ENCODE measurements at places on chromosomes 1 and 21. TPM values are rescaled to one million over a fixed set of nuclear protein-coding genes. Genes with fewer than 3 reads are reported as not detected.
A peak's percentile ranks its signal among the peaks of the same experiment; 100 is the strongest.

GRCh38 chr1:96524100-96524499 is 197.5 kb upstream of the PTBP2 start:
- no peak overlapping the region for H3K27ac ChIP-seq
- no peaks in the 10 kb centered on the region for H3K36me3 ChIP-seq
- DNase-seq = no peak
- peaks cover 5% of the 10 kb centered on the region for H3K4me1 ChIP-seq
- H3K4me3 ChIP-seq = no peak overlapping the region

GRCh38 chr1:65813956-65814355 is 21.3 kb downstream of the PDE4B start:
- no peaks in the 10 kb centered on the region for H3K4me1 ChIP-seq
- no peak overlapping the region for H3K4me3 ChIP-seq
- H3K27ac ChIP-seq = no peak overlapping the region
- H3K36me3 ChIP-seq = no peaks in the 10 kb centered on the region
- no peak for DNase-seq

Gene INSRR
- polyA plus RNA-seq = under 0.01 TPM

Gene BNIPL
- 0.04 TPM for polyA plus RNA-seq

DNA sequence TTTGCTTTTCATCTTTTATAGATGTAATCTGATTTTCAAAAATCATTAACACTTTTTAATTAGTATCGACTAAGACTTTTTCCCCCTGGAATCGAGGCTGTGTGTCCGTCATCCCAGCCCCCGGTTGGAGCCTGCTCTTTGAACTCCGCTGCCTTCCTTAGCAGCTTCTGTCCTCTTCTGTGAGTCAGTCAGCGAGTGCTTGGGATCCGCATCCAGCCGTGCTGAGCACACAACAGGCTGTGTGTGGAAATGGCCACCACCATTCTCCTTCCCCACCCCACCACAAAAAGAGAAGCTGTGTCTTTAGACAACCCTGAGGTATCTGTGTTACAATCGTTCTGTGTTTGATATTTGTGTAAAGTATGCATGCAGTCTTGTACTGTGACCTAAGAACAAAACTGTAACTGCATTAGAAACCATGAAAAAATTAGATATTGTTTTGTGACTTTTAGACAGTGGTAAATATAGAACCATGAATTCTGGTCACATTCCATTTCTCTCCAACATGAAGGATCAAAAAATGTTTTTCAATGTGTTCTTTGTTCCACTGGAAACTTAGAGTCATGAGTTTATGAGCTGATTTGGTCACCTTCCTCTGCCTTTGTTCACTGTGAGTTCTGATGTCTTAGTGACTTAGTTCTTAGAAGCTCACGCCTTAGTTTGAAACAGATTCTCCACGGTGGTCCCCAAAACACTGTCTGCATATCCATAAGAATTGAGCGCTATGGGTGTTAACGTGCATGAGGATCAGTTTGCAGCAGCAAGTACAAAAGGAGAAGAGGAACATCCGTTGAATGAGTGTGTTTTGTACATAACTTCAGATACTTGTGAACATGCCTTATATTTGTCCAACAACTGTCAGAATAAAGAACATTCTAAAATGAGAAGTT is 64.7 kb downstream of the VPS26C start:
- no peaks in the 10 kb centered on the region for H3K27me3 ChIP-seq
- H3K27ac ChIP-seq = no peak overlapping the region
- no peak for DNase-seq
- peaks cover 37% of the 10 kb centered on the region for H3K36me3 ChIP-seq
- H3K4me3 ChIP-seq = no peak overlapping the region
- peaks cover 33% of the 10 kb centered on the region for H3K4me1 ChIP-seq

Gene DISP1
- polyA plus RNA-seq = 1.4 TPM

DNA sequence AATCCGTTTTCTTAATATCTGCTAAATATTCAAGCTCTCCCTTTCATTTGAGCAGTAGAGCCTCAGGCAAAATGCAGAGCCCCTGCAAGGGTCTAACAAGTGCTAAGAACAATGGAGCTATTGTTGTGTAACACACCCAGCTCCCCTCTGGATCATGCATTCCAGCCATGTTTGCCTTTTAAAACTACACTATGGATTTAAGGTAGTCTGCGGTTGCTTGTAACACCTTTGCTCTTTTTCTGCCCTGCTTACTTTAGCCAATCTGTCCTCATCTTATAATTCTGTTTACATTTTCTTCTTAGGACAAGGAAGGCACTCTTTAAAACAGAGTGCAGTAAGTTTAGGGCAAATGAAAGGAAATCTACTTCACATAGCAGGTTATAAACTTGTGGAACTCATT is 60.0 kb upstream of the C1orf105 start:
- H3K4me1 ChIP-seq = peaks cover 15% of the 10 kb centered on the region
- no peaks in the 10 kb centered on the region for H3K36me3 ChIP-seq
- no peak for DNase-seq

GRCh38 chr1:153288634-153289275 is 24.0 kb downstream of the PGLYRP3 start:
- H3K4me1 ChIP-seq = no peaks in the 10 kb centered on the region
- DNase-seq = no peak
- H3K4me3 ChIP-seq = no peak overlapping the region
- peaks cover 25% of the 10 kb centered on the region for H3K27me3 ChIP-seq

DNA sequence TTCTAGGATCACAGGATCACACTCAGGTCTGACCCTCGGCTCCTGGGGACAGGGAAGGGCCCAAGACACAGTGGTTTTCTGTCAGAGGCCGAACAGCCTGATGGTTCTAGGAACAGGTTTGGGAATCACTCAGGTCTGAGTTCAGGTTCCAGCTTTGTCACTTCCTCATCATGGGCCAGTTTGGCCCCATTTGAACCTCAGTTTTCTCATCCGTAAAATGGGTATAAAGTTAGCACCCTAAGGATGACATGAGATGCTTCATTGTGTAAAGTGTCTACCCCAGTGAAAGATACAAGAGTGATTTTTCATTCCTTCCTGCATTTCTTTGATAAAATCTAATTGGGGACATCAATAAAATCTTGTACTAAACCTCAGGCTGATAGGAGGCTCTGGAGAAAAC is 11.2 kb upstream of the ACTL8 start:
- no peak overlapping the region for H3K27ac ChIP-seq
- no peaks in the 10 kb centered on the region for H3K4me1 ChIP-seq
- DNase-seq = no peak
- peaks cover 2% of the 10 kb centered on the region for H3K27me3 ChIP-seq
- H3K36me3 ChIP-seq = no peaks in the 10 kb centered on the region

Gene THEMIS2
- 6.1 TPM for polyA plus RNA-seq

- H3K4me1 ChIP-seq = peaks cover 4% of the 10 kb centered on the region
- H3K27me3 ChIP-seq = no peaks in the 10 kb centered on the region
- no peak overlapping the region for H3K4me3 ChIP-seq
- H3K27ac ChIP-seq = no peak overlapping the region
These were observed 50.4 kb downstream of the ELK4 start for GRCh38 chr1:205581321-205581980.

DNA sequence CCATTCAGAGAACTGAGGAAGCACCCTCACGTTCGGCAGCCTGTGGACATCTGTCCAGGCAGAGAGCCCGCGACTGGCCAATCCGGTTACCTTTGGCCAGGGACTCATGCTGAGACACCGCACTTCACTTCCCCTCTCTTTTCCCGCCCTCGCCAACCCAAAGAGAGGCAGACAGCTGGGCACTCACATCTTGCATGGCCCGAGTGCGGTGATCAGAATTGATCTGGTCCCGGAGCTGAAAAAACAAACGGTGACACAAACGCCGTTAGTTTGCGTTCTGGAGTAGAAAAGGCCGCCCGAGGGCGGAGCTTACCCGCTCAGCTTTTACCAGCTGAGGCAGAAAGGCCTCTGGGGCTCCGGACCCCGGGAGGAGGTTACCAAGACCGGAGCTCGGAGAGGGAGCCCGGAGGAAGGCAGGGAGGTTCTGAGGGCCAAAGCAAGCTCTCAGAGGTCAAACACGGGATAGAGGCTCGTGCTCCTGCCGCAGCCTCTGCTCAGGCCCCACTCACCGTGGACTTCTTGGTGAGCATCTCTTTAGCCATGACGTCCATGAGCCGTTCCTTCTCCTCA is 376 bp downstream of the SF3A3 start:
- peak overlapping the region; percentile 76 for H3K4me3 ChIP-seq
- peaks cover 5% of the 10 kb centered on the region for H3K36me3 ChIP-seq
- peak; percentile 75 for DNase-seq
- H3K4me1 ChIP-seq = peaks cover 27% of the 10 kb centered on the region
- no peaks in the 10 kb centered on the region for H3K27me3 ChIP-seq
